T-cell (primary cell): ENCODE measurements at places on chromosomes 2 and 18.

DNA sequence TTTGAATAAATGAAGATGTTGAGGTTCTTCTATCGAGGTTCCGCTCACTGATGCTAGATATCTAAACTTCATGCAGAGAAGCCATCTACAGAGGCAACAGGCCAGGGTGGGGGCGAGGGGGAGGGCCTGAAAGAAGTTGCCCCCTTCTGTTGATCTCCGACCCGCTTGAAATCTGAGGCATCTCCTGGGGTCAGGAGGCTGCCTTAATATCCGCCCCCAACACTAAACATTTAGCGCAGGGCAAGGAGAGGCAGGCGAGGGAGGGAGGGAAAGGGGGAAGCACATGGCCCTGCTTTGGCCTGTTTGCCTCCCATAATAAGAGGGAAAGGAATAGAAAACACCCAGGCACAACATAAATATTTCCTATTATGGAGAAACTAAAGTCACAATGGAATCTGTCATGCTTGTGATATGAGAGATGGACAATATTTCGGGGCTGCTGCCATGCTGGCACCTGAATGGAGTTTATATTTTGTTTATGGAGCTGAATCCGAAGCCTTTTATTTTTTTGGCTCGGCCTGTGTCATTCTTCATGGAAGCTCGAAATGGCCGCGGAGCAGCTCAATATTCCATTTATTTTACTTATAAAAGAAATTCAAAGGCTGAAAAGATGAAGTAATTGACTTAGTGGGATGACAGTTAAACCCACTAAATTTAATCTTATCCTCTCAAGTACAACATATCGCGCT lies 221.1 kb downstream of the INSIG2 start:
- no peak for DNase-seq

DNA sequence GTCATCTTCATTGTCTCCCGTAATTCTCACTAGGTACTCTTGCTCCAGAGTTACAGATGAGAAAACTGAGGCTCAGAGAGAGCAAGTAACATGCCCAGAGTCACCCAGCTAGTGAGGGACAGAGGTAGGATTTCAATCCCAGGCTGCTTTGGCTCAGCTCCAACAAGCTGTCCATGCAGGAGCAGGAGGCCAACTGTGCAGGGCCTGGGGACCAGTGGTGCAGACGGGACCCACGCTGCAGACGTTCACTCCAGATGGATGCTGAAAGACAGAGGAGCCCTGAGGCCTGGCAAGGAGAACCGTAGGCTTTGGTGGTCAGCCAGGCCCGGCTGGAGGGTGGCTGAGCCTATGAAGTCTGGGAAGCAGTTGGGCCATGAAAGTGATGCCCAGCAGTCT lies 102.6 kb downstream of the MCFD2 start:
- DNase-seq, result no peak

GRCh38 chr2:82819951-82820350 lies 1639.1 kb downstream of the SUCLG1 start:
- DNase-seq, result no peak

DNA sequence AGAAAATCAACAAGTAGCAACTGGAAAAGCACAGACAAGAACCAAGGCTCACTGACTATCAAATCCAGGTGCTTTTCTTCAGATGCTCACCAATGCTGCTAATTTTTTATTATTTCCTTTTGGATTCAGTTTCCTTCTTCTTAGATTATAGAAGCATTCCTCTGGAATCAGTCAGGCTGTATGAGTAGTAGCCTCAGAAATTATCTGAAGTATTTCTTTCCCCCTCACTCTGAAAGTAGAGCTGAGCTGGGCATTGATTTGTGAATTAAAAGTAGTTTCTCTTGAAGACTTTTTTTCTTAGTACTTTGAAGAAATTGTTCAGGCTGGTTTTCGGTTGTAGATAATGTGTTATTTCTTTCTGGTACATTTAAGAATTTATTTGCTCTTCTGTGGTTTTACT lies 273.7 kb downstream of the NOL4 start:
- no peak for DNase-seq

GRCh38 chr2:237572742-237573101 lies 6.3 kb downstream of the PRLH start:
- no peak for DNase-seq

GRCh38 chr2:81942136-81942680 lies 1637.7 kb upstream of the LRRTM1 start:
- DNase-seq, result no peak

DNA sequence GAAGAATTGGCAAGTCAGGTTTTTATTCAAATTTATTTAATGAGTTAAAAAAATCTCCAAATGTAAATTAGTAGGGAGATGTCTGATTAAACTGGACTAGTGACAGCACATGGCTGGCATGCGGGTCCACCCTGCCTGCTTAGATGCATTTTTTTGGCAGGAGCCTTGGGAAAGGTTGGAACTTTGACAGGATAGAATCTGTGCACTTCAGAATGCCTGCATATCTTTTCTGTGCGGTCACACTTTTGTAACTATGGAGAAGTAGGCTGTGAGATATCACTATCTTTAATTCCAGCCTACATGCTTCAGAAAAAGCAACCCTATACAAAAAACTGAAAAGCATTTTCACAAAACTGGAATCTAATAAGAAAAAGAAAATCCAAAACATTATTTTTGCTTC lies 317.8 kb downstream of the MBD2 start:
- no peak for DNase-seq

GRCh38 chr2:164642268-164642667 lies 21.0 kb upstream of the GRB14 start:
- no peak for DNase-seq

DNA sequence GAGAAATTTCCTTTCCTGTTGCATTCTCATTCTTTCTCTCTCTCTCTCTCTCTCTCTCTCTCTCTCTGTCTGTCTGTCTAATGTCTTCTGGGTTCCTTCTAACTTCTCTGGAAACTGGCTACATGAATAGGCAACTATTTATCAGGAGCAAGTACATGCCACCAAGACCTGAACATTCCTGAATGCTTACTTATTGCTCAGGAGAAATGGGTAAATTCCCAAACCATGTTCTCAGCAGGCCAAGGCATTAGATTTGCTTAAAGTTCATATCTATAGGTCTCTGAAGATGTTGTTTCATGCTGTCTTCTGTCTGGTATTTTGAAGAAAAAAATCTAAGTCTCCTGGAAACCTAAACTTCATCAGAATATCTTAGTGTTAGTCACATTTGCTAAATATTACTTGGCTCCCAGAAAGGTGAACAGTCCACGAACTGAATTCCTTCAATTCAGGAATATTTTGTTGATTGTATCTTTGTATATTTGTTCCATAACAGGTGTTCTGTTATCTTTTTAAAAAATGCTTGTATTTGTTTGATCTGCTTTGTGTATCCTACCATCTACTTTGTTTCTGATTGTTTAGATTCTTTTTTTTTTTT lies 77.2 kb upstream of the FIGN start:
- DNase-seq, result no peak

- DNase-seq, result no peak
These were observed 7.8 kb upstream of the CAVIN2 start for GRCh38 chr2:191854382-191855372.

DNA sequence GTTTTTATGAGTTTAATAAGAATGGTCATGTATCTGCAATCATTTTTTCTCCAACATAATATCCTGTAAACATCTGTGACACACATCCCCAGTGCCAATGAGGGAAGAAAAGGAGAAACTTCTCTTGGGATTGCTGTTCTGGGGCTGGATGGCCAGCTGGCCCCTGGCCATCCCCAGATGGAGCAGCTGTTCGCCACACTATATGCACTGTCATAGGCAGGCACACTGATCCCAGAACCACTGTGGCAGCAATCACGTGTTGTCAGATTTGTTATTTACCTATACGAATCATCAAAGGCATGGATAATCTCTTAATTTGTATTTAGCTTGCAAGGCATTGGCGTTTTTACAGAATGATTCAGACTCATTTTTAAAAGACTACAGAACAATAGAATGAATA lies 167.6 kb upstream of the ACAA2 start:
- no peak for DNase-seq

DNA sequence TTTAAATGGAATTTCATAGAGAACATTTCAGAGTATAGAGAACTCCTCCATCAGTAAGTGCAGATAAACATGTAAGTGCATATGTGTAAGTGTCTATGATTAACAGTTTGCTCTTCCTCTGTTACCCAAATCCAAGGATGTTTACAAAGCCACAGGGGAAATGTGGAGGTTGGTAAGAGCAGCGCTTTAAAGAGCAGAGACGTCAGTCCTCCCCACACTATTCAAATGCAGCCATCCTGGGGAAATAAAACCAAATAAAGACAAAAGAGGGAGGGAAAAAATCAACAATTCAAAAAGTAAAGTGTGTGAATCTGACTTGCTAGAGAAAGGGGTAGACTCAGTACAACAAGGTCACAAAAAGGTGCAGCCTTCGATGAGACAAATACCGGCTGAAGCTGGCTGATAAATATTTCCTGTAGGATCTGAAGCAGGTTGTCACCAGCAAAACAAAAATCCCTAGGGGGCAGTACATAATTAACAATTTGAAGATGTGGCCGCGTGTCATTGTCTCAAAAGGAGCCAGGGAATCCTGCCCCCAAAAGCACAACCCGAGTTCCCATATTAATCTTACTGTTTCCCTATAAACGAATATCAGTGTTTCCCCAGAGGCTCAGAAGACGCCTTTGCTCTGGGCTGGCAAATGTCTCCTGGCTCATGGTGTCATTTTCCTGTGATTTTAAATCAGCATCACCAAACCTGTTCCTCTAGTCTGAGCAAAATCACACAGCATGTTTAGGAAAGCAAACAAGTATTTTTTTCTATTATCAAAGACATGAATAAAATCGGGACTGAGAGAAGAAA lies 216.5 kb downstream of the CDCA7 start:
- DNase-seq, result no peak

DNA sequence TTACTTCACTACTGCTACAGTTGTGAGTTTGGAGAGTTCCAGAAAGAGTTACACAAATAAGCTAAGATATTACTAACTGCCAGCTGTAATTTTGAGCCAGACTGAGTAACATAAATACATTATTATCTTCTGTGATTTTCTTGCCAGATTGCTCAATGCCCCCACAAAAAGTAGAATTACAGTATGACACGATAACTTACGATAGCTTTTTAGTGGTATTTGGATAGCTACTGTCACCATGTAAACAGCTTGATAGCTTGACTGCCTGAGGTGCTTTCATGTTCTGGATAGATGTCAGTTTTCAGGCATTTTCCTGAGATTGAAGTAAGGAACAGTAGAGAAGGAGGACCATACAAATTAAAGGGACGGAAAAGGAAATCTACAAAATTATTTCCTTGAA lies 533.3 kb downstream of the SOCS6 start:
- no peak for DNase-seq

DNA sequence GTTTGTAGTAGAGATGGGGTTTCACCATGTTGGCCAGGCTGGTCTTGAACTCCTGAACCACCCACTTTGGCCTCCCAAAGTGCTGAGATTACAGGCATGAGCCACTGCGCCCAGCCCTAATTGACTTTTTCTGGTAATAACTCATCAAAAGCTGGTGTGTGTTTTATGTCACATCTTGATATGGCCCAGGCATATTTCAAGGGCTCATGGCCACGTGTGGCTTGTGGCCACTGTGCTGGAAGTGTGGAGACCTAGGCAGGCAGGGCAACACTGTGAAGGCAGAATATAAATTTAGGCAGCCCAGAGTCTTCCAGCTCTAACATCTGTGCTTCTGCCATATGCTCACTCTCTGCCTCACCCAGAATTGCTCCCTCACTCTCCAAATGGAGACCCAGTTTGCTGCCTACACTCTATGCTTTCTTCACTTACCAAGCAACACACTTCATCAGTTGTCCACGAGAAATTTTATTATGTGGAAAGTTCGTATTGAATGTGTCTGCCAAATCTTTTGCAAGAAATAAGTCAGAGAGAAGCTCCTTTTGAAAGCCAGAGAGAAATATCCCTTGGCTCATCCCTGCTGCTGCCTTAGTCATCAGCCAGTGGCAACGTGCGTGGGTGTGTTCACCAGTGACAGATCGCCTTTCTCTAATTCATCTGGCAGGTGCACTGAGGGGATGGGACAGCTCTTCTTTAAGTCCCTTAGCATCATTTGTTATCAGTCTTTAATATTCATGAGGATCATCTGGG lies 129.4 kb upstream of the CXCR4 start:
- DNase-seq, result no peak

DNA sequence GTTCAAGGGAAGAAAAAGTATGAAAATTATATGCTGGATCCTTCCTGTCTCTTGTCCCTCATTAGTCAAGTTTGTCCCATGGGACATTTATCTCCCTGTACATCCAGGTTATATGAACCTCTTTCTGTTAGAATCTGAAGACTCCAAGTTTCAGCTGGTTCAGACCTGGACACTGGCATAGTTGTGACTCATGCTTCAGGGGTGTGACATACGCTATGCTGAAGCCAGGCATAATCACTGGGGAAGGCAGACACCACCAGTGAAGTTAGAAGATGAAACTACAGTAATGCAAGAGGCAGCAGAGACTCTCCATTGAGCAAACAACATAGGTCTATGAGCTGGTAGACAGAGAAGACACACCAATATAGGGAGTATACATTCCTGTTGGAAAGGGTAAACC lies 269.7 kb upstream of the SLC8A1 start:
- DNase-seq, result no peak

GRCh38 chr18:61823595-61823994 lies 69.2 kb downstream of the RNF152 start:
- no peak for DNase-seq

GRCh38 chr2:147439986-147440385 lies 404.8 kb upstream of the ACVR2A start:
- no peak for DNase-seq
